Mucosa of gallbladder (tissue), 1 donor: ENCODE measurements at places on chromosomes 16 and 17. TPM values are rescaled to one million over a fixed set of nuclear protein-coding genes. Genes with fewer than 3 reads are reported as not detected.

Gene MYH8
- total RNA-seq, result not detected

Gene TMEM114
- not detected for total RNA-seq

Gene CYBC1
- 114 TPM for total RNA-seq

Gene TBC1D24
- total RNA-seq, result 20.6 TPM

Gene TPSG1
- 1.6 TPM for total RNA-seq

DNA sequence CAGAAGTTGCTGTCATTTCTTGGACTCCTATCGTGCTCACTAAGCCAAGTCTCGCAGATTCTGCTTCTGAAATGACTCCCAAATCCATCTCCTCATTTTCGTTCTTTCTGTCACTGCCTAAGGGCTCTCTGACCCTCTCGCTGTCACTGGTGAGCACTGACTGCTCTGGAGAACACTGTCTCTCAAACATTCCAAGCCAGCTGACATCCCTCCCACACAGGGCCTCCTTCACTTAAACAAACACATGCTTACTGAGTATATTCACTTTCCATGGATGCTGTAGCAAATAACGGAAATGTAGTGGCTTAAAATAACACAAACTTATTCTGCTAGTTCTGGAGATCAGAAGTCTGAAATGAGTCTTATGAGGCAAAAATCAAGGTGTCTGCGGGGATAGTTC, 18.8 kb downstream of the CACNG1 start:
- DNase-seq, result no peak

- DNase-seq, result no peak
Measured at GRCh38 chr16:67667453-67667816, 821 bp downstream of the C16orf86 start.

DNA sequence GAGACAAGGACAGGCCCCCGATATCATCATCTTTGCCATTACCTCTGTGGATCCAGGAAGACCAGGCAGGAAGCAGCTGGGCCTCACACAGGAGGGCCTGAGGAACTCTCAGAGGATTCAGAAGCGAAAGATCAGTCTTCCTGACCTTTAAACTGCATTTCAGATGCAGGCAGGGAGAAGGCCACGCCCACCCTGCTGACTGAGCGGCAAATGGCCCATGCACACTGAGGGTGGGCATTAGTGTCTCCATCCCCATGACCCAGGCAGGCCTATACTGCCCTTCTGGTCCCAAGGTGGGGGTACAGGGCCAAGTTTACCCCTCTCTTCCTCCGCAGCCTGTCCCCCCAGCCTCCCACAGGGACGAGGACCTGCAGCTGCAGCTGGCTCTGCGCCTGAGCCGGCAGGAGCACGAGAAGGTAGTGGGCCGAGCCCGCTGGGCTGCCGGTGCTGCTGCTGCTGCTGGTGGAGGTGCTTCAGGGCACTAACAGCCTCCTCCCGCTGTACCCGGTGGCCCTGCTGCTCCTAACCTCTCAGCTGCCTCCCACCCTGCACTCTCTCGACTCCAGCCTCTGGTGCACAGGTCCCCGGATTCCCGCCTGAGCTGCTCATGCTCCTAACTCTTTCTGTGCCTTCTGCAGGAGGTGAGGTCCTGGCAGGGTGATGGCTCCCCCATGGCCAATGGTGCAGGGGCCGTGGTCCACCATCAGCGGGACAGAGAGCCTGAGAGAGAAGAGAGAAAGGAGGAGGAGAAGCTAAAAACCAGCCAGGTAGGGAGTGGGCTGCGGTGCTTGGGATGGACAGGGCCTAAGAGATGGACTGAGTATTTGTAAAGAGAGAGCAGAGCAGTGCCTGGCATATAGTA, 6.2 kb downstream of the EPN3 start:
- no peak for DNase-seq

- no peak for DNase-seq
Measured at GRCh38 chr16:23279721-23280153, 22.4 kb upstream of the SCNN1B start.

DNA sequence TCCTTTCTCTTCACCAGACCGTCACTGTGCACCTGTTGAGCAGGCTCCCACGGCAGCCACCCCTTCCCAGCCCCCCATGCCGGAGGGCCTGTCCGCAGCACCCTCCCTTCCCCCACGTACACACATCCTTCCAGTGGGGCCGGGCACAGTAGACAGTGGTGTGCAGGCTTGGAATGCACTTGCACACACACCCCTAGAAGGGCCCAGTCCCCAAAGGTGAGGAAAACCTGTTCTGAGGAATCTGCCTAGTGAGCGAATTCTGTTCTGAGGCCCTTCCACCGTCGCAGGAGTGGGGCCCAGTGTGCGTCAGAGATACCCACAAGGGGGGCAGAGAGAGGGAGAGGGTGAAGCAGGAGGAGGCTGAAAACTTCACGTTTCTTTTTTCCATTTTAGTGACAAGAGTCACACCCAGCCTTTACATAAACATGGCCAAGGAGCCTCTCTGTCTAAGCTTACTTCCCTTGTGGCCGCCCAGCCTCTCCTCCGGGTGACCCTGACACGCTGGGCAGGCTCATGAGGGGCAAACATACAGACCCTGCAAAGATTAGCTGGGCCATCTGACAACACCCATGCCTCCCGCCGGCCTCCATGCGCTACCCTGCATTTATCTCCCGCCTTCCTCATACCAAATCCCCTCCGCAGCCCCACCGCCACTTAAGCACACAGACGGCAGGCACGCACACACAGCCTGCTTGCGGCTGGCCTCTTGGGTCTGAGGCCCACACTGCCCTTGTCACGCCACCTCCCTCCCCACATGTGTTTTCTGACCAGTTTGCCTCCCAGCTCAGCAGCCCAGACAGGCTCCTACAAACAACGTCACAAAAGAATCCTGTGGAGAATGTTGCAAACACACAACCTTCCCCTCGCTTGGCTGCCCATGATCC, 1.8 kb downstream of the ZBTB4 start:
- peak; percentile 48 for DNase-seq

DNA sequence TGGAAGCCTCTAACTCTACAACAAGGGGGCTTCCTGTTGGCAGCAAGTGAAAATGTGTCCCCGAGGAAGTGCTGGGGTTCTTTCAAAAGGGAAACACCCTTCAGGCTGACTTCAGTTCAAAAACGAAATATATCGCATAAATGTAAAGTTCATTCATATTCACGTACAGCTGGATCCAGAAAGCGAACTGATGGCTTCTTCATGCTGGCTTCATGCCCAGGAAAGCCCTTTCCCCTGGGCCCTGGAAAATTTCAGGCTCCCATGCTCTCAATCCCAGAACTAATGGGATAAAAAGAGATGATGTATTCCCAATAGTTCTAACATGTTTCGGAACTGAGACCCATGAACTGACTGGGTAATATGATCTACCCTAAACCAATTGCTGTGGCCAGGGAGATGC, 104.7 kb upstream of the CDH13 start:
- no peak for DNase-seq

DNA sequence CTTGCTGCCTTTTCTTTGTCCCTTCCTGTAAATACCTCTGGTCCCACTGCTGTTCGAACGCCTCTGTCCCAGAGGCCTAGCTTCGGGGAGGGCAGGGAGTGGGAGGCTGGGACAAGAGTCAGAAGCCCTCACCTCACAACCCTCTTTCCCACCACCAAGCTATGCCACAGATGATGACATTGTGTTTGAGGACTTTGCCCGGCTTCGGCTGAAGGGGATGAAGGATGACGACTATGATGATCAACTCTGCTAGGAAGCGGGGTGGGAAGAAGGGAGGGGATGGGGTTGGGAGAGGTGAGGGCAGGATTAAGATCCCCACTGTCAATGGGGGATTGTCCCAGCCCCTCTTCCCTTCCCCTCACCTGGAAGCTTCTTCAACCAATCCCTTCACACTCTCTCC, 10.4 kb downstream of the ARRB2 start:
- no peak for DNase-seq

- DNase-seq, result peak; percentile 62
Measured at GRCh38 chr16:27748868-27749546, 199.1 kb downstream of the KATNIP start.

DNA sequence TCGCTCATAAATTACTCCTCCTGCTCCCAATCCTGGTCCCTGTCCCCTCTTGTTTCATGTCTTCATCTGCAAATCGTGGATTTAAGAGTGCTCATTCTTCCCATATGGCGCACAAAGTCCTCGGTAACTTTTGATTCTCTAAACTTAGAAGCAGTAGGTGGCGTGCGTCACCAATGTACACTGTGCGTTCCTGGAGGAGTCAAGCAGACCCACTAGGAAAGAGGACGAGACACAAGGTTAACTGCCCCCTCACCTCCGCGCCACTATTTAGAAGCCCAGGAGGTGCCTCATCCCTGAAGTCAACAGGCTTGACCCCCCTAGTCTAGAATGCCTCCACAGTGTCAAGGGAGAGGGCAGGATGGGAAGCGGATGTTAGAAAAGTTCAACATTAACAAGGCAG, 2.9 kb downstream of the SLC13A5 start:
- no peak for DNase-seq
